Progenitor cell of endocrine pancreas (in vitro differentiated cells): ENCODE measurements at places on chromosomes 3 and 15. TPM values are rescaled to one million over a fixed set of nuclear protein-coding genes. Genes with fewer than 3 reads are reported as not detected.

GRCh38 chr3:117955196-117955595, 1079.5 kb downstream of the IGSF11 start:
- H3K36me3 ChIP-seq = no peaks in the 10 kb centered on the region
- H3K4me1 ChIP-seq = peaks cover 8% of the 10 kb centered on the region
- DNase-seq = no peak

The GOLGA8G gene
- not detected in 2 replicates for total RNA-seq

DNA sequence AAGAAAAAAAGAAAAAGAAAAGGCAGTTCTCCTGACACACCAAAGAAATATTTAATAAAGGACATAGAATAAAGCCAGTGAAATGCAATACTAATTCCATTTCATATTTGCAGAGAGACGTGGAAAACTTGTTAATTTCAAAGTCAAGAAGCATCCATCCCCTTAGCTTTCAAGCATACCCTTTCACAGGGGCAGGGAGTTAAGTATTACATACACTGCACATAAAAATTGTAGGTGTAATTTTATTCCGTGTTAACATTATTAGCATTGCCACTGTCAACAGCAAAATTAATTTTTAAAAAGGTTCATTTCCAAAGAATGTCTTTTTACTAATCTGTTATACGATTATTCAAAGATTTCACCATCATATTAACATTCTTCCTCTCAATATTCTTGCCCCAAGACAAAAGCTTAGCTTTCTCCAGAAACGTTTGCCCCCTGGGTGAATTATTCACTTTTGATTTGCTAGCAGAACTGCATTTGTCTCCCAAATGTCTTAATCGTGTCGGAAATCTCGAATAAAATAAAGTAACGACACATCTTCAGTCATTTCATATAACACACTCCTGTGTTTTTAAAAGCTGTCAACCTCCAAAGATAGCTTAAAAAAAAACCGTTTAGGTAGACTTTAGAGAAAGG, 517.9 kb downstream of the MECOM start:
- DNase-seq = no peak
- H3K4me3 ChIP-seq = peak overlapping the region; percentile 97
- H3K27me3 ChIP-seq = no peaks in the 10 kb centered on the region

GRCh38 chr3:175187586-175187985, 328.5 kb downstream of the NAALADL2 start:
- H3K4me3 ChIP-seq = no peak overlapping the region
- H3K36me3 ChIP-seq = peaks cover 4% of the 10 kb centered on the region
- no peaks in the 10 kb centered on the region for H3K4me1 ChIP-seq
- no peaks in the 10 kb centered on the region for H3K27me3 ChIP-seq
- no peak overlapping the region for H3K27ac ChIP-seq
- no peak for DNase-seq

GRCh38 chr3:171462224-171462623, 2.0 kb upstream of the TNIK start:
- H3K4me1 ChIP-seq = peaks cover 29% of the 10 kb centered on the region
- DNase-seq = no peak
- peak overlapping the region; percentile 33 for H3K27ac ChIP-seq
- H3K27me3 ChIP-seq = peaks cover 38% of the 10 kb centered on the region
- H3K36me3 ChIP-seq = no peaks in the 10 kb centered on the region

GRCh38 chr3:8441969-8442559, 59.6 kb upstream of the LMCD1 start:
- H3K27me3 ChIP-seq = no peaks in the 10 kb centered on the region
- H3K4me3 ChIP-seq = no peak overlapping the region
- H3K36me3 ChIP-seq = peaks cover 6% of the 10 kb centered on the region
- DNase-seq = peak; percentile 11

The MEX3B gene
- 21.9 and 22.4 TPM in 2 replicates for total RNA-seq

DNA sequence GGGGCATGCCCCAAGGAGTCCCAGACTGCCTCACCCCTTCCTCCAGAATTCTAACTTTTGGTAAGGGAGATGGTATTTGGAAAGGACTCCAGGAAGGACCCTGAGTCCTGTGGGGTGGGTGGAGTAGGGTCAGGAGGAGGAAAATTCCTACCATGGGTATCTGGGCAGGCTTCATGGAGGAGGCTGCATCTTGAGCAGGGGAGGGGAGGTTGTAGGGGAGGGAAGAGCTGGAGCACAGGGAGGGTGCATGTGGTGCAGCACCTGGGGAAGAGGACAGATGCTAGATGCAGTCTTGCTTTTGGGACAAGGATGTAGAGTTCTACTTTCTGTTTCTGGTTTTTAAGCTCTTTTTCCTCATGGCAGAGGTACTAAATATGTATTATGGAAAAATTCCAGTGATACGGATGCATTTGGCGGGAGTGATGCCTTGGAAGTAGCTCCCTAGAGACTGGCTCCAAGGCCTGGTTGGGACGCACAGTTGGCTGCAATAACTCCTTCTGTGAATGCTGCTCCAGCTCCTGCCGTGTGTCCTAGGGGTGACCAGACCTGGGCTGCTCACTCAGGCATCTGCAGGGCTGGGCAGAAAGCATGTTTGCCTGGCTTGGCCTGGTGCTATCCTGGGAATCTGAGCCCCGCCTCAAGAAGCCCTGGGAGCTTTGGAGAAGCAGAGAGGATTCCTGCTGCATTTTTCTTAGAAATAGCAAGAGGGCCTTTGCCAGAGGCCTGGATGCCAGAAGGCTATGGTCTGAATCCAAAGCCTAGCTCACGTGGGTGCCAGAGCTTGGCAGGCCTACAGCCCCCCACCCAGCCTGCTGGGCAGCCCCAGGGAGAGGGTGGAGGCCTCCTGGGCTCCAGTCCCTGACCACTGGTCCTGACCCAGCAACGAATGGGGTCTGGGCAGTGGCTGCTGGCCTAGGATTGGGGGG, 10.1 kb downstream of the SEMA3F start:
- no peaks in the 10 kb centered on the region for H3K36me3 ChIP-seq
- no peak overlapping the region for H3K4me3 ChIP-seq
- DNase-seq = no peak
- peaks cover 17% of the 10 kb centered on the region for H3K4me1 ChIP-seq
- H3K27ac ChIP-seq = no peak overlapping the region

The DNAH12 gene
- 1.1 and 1.2 TPM in 2 replicates for total RNA-seq

DNA sequence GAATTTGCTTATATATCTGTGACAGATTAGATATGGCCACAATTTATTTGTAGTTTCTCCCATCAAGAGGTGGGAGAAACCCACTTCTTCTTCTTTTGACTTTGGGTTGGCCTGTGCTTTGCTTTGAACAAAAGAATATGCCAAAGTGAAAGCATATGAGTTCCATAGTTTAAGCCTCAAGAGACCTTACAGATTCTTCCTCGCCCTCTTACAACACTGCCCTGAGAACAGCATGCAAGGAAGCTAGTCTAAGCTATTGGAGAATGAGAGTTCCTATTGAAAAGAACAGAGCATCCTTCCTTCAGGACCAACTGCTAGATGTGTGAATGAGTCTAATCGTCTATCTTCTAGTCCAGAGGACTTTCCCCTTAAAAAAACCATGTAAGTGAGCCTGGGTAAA, 394.8 kb downstream of the TUSC7 start:
- H3K27me3 ChIP-seq = no peaks in the 10 kb centered on the region
- no peak overlapping the region for H3K27ac ChIP-seq
- no peak for DNase-seq
- H3K4me3 ChIP-seq = no peak overlapping the region
- no peaks in the 10 kb centered on the region for H3K36me3 ChIP-seq
- H3K4me1 ChIP-seq = peaks cover 1% of the 10 kb centered on the region

DNA sequence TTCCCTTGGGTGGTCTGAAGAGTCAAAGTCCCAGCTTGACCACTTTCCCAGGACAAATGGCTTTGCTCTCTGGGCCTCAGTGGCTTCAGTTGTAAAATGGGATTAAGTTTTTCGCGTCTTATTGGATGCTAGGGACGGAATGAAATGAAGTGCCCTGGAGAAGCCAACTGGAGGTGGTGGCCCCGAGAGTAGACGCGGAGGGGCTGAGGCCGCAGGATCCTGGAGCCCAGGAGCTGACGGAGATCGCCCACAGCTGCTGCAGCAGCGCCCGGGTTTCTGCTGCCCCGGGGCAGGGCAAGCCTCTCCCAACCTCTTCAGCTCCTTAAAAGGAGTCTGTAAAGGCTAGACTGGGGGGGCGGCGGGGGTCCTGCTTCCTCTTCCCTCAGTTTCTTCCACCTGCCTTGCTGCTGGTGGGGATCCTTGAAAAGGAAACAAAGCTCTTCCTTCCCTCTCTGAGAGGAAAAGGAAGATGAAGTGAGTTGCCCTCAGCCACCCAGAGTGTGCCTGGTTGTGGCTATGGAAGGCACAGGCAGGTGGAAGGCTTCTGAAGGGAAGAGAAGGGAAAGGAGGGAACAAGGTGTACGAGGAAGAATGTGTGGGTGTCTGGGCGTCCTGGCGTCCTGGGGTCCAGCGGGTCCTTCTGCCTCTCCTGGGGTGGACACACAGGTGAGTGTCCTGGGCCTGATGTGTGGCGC, 967 bp upstream of the BNC1 start:
- no peaks in the 10 kb centered on the region for H3K36me3 ChIP-seq
- peaks cover 3% of the 10 kb centered on the region for H3K4me1 ChIP-seq
- peaks cover 84% of the 10 kb centered on the region for H3K27me3 ChIP-seq
- H3K27ac ChIP-seq = no peak overlapping the region
- H3K4me3 ChIP-seq = peak overlapping the region; percentile 47

- peak overlapping the region; percentile 76 for H3K27ac ChIP-seq
- H3K4me3 ChIP-seq = peak overlapping the region; percentile 20
- H3K36me3 ChIP-seq = peaks cover 3% of the 10 kb centered on the region
- no peak for DNase-seq
- peaks cover 32% of the 10 kb centered on the region for H3K4me1 ChIP-seq
- no peaks in the 10 kb centered on the region for H3K27me3 ChIP-seq
Observed at GRCh38 chr3:160403796-160404470, 4.5 kb downstream of the SMC4 start.

GRCh38 chr15:62832231-62832630, 210.3 kb upstream of the TPM1 start:
- no peaks in the 10 kb centered on the region for H3K27me3 ChIP-seq
- DNase-seq = no peak
- peaks cover 9% of the 10 kb centered on the region for H3K36me3 ChIP-seq
- H3K4me1 ChIP-seq = peaks cover 7% of the 10 kb centered on the region
- no peak overlapping the region for H3K4me3 ChIP-seq
- H3K27ac ChIP-seq = no peak overlapping the region

The LRRC2 gene
- not detected in 2 replicates for total RNA-seq

GRCh38 chr15:96561593-96561992, 231.1 kb downstream of the NR2F2 start:
- no peak overlapping the region for H3K4me3 ChIP-seq
- H3K27me3 ChIP-seq = no peaks in the 10 kb centered on the region
- peaks cover 6% of the 10 kb centered on the region for H3K36me3 ChIP-seq
- DNase-seq = no peak

DNA sequence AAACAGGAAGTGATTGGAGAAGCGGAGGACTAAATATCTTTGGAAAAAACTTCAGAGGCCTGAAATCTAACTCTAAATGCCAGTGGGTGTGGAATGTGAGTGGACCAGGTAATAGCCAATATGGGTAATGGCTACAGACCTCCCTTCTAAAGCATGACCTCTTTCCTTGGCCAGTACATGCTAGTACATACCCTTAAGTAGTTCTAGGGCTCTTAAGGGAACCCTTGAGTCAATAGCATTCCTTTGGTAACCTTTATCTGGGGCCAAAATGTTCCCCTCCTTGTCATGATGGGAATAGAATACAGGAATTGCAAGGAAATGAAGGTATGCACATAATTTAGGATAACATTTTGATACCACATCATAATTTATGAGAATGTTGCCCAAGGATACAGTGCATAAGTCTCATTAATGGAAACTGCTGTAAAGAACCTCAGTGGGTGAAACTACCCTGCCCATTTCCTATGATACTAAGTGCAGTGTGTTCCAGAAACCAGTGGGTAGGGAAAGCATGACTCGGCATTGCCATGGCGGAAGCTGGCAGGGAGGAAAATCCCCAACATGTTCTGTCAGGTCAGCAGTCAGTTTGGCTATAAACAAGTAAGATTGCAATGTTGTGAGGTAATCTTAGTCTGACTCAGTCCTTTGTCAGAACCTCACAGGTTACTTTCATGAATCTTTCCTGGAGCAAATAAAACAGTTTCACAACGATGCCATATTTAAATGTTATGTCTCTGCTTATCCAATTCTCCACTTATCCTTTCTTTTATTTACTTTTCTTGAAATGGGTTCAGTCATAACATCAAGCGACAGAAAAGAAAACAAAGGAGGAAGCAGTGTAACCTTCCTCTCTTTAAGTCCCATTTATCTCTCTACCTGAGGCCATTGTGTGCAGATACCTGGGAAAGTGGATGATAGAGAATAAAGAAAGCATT, 23.5 kb upstream of the RAP2B start:
- H3K4me3 ChIP-seq = no peak overlapping the region
- no peaks in the 10 kb centered on the region for H3K36me3 ChIP-seq
- no peaks in the 10 kb centered on the region for H3K27me3 ChIP-seq
- H3K4me1 ChIP-seq = peaks cover 9% of the 10 kb centered on the region
- H3K27ac ChIP-seq = peak overlapping the region; percentile 98

DNA sequence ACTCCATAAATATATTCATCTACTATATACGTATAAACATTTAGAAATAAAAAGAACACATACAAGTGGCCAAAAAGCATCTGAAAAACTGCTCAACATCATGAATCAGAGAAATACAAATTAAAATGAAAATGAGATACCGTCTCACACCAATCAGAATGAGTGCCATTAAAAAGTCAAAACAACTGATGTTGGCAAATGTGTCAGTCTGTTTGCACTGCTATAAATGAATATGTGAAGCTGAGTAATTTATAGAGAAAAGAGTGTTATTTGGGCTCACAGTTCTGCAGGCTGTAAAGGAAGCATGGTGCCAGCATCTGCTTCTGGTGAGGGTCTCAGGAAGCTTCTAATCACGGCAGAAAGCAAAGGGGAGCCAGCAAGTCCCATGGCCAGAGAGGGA, 620.3 kb upstream of the CCDC54 start:
- H3K36me3 ChIP-seq = peaks cover 8% of the 10 kb centered on the region
- no peaks in the 10 kb centered on the region for H3K4me1 ChIP-seq
- no peaks in the 10 kb centered on the region for H3K27me3 ChIP-seq
- no peak overlapping the region for H3K4me3 ChIP-seq

- H3K36me3 ChIP-seq = no peaks in the 10 kb centered on the region
- no peaks in the 10 kb centered on the region for H3K4me1 ChIP-seq
- H3K4me3 ChIP-seq = no peak overlapping the region
Observed at GRCh38 chr3:54437271-54437670, 314.9 kb downstream of the CACNA2D3 start.

- no peak overlapping the region for H3K4me3 ChIP-seq
- peaks cover 9% of the 10 kb centered on the region for H3K36me3 ChIP-seq
- H3K27me3 ChIP-seq = no peaks in the 10 kb centered on the region
Observed at GRCh38 chr3:192799721-192800120, 72.4 kb upstream of the FGF12 start.

- H3K36me3 ChIP-seq = peaks cover 2% of the 10 kb centered on the region
- no peak overlapping the region for H3K4me3 ChIP-seq
- H3K27me3 ChIP-seq = no peaks in the 10 kb centered on the region
- DNase-seq = no peak
- H3K27ac ChIP-seq = no peak overlapping the region
Observed at GRCh38 chr3:42658771-42659390, 5.4 kb downstream of the ZBTB47 start.

- H3K4me3 ChIP-seq = no peak overlapping the region
- peaks cover 79% of the 10 kb centered on the region for H3K27me3 ChIP-seq
Observed at GRCh38 chr3:186365202-186365974, 3.4 kb upstream of the DGKG start.

The CATSPER2 gene
- 7.7 and 10.7 TPM in 2 replicates for total RNA-seq

GRCh38 chr15:47607695-47608094, 109.6 kb upstream of the SEMA6D start:
- DNase-seq = no peak
- peaks cover 7% of the 10 kb centered on the region for H3K4me1 ChIP-seq
- no peak overlapping the region for H3K27ac ChIP-seq
